ENCODE measurements at places on chromosomes 2 and 18. TPM values are rescaled to one million over a fixed set of nuclear protein-coding genes. Genes with fewer than 3 reads are reported as not detected.

DNA sequence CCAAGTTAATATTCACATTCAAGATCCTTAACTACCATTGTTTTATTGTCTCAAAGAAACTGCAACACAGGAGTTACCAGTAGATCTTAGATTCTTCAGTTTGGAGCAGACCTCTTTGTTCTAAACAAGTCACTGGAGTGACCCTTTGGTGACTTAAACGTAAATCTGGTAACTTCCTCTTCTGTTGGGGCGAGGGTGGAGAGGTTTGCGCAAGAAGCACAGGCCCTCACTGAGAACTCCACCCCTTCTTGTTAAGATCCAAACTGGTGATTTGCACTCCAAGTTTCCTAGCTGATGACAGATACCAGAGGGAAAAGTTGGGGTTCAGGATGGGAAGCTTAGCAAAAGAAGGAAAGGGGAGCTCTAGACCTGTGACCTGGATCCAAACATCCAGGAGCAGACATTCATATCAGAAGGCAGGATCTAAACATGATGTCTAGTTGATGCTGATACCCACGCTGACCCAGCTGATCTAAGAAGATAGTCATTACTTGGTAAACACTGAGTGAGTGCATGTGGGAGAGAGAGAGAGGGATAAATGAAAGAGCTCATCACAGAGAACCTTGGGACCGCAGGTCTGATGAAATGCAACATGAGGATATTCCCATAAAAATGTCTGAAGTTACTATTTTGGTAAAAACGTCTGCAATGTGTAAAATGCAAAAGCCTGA lies 256.0 kb downstream of the CDH20 start:
- no peak for DNase-seq

DNA sequence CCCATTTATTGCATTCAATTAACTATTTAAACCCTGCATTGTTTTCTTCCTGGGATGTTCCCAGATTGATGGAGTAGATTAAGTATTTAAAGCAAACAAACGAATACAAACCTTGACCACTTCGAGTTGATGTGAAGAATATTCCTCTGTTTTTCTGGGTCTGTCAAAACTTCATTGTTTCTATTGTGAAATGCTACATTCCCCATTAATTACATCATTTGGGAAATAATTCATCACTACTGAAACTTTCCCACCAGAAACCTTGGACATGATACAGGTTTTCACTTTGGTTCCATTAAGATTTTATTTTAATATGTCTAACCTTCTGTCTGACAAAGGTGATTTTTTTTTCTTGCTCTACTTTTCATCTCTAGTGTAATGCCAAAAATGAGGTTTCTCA lies 365.1 kb upstream of the ETAA1 start:
- no peak for DNase-seq

GRCh38 chr2:36380624-36381481 lies 25.3 kb downstream of the CRIM1 start:
- no peak for DNase-seq

- DNase-seq = no peak
Observed at GRCh38 chr2:107810734-107811133, 16.0 kb upstream of the RGPD4 start.

DNA sequence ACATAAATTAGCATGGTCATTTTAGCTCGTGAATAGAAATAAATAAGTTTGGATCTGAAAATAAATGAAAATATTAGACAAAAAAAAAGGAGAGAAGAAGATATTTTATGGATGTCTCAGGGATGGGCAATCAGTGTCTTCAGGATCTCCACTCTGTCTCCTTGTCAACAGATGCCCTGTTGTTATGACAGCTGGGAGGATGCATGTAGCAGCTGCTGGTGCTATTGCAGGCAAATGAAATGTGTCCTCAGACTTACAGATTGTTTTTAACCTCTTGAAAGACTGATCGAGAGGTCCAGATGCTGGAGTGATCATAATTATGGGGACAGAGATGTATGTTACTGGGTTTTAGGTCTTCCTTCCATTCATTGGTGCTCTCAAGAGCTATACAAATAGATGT lies 24.7 kb upstream of the ARL4C start:
- no peak for DNase-seq

- no peak for DNase-seq
Observed at GRCh38 chr2:43115881-43116280, 110.5 kb downstream of the ZFP36L2 start.

DNA sequence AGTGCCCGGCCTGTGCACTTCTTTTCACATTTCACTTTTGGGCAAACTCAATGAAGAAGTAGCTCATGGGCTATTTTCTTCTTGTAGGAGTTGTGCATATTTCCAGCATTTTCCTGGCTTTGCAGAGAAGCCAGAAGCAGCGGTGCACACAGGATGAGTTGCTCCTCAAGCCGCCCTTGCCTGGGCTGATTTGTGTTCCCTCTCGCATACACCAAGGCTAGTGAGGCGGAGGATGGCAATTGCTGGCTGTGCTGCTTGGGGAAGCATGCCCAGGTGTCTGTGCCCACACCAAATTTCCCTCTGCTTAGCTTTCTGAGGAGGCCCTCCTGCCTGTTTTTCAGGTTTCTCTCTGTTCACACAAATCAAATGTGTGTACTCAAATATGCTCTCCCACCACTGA lies 85.4 kb upstream of the TMEM200C start:
- no peak for DNase-seq

DNA sequence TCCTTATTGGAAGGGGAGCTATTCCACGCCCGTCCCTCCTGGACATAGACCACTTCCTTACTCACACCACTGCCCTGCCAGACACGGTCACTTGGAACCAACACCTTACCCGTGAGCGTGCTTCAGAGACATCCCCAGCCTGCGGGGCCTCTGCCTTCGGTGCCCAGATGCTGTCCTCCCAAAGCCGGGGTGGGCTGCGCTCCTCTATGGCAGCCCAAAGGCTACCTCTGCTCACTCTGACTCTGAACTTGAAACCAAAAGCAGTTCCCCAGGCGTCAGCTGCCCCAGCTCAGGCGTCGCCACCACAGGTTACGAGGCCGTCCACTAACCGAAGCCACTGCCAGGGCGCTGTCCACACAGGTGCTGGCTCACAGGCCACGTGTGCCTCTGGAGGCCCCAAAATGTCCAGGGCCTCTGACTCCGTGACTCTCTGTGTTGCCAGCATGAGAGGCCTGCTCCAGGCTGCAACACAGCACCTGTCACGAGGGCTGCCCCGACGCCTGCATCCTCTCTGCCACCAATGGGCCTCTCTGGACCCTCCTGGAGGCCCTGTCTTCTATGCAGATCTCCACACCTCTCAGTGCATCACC lies 23.8 kb downstream of the HDAC4 start:
- DNase-seq = no peak

- DNase-seq = no peak
Observed at GRCh38 chr2:217976301-217976700, 26.5 kb downstream of the TNS1 start.

DNA sequence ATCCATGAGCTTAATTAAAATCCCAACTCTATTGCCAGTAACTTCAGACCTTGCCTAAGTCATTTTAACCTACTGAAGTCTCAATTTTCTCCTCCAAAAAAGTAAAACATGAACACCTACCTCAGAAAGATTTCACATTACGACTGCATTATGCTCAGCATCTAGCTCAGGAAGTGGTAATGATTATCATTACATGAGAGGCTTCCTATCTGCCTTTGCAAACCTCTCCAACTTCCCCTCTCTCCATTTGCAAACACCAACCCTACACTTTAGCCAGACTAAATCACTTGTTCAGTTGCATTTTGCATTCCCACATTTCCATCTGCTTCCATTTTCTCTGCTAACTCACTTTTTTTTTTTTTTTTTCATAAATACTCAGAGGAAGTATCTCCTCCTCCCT lies 6.8 kb downstream of the SLC38A11 start:
- DNase-seq = no peak

- DNase-seq = no peak
Observed at GRCh38 chr2:226865710-226866109, 29.9 kb downstream of the RHBDD1 start.

DNA sequence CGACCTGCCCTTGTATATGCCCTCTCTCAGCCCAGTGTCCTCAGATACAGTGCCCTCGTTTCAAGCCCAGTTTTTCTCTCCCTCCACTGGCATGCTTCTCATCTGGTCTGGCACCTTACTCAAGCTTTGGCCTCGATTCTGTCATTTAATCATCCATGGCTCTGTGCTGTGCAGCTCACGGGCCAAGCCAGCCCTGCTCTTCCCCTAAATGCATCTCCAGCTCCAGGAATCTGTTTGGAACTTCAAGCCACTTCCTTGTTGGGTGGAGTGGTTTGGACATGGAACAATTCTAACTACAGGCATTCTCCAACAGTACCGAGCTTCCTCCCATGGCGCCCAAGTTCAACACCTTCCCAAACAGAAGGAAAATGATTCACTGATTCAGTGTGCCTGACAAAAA lies 76.7 kb upstream of the ZNF397 start:
- DNase-seq = no peak

DNA sequence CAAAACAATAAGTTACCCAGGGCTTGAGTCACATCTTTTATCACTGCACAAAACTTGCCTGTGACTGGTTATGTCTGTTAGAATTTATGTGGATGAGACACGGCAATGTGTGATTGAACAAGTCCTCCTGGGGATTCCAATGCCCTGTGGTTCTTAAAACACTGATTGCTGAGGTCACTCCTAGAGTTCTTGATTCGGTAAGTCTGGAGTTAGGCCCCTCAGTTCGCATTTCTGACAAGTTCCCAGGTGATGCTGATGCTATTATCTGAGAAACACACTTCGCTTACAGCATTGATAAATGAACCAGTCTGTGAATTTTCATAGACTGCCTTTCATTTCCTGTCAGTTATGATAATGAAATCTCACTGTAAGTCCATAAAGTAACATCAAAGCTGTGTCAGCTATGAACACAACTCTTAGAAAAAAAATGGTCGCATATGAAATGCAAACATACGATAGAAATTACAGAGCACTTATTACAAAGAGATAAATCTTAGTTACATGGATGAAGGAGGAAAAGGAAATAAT lies 214.0 kb downstream of the DLGAP1 start:
- no peak for DNase-seq

GRCh38 chr2:98444436-98445176 lies at the start of gene INPP4A:
Gene INPP4A, plus strand, starts transcription at chr2:98444858. Its CDS starts 75,191 bp downstream, at chr2:98520049.
- no peak for DNase-seq

DNA sequence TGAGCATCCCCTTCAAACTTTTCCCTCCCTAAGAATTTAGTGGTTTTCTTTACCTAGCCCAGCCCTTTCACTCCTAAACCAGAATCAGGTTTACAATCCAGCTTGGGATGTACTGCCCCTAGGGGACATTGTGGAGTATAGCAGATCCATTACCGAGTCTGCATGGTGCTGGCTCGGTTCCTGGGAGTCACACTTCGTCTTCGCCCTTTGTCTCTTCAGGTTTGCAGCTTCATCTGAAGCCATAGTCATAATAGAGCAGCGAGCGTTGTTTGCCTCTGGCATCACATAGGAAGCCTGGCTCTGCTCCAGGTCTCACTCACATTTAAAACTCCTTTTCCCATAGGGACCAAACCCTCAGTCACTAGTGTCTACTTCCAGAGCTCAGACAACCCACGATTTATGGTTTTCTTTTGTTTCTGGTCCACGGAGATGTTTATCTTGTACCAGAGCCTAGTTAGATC lies 16.8 kb upstream of the LYPD6 start:
- no peak for DNase-seq

- no peak for DNase-seq
Observed at GRCh38 chr2:203412546-203413331, 84.5 kb downstream of the ABI2 start.

- no peak for DNase-seq
Observed at GRCh38 chr2:46381263-46381849, 84.1 kb downstream of the EPAS1 start.

DNA sequence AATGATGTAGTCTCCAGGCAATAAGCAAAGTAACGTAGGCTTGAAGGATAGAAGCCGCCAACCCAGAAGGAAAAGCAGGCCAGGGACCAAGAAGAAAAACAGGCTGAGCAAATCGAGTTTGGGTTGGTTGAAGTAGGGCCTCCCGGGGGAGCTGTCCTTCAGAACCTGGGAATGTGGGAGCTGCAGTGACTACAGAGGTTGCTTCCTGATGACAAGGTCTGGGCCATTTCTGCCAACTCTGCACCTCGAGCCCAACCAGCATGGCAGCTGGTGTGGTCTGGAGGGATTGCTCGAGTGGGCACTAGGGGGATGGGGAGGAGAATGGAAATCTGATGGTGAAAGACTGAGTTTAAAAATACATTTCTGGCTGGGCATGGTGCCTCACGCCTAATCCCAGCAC lies 14.1 kb downstream of the ACMSD start:
- DNase-seq = no peak

DNA sequence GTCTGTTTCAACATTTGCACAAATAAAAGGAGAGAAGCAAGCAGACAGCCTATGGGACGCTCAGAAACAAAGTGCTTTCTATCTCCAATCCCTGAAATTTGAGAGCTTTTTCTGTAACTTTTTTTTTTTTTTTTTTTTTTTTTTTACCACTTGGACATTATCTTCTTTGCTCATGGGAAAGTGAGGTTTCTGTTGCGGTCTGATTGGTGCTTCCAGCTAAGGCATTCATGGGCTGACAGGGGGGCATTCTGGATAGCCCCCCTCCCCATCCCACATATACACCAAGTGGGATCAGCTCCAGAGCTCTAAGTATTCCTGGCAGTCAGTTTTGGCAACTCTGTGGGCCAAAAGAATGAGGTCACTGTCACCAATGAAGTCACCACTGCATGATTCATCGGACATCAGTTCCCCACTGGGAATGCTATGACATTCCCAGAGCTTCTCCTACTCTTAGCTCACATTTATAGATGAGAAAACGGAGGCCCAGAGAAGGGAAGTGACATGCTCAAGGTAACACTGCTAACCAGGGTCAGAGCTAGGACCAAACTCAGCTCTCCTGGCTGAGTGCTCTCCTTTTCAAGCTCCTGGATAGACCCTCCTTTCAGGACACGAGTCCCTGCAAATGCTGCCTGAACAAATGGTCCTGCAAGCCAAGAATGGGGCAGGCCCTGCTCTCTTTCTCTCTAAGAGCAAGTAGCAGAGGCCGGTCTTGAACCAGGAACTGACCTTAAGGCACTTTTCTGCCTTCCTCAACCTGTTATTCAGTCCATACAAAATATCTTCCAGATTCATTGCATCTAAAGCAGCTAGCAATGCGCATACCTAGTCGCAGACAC lies 61.3 kb downstream of the TMEM247 start:
- DNase-seq = peak; percentile 28

DNA sequence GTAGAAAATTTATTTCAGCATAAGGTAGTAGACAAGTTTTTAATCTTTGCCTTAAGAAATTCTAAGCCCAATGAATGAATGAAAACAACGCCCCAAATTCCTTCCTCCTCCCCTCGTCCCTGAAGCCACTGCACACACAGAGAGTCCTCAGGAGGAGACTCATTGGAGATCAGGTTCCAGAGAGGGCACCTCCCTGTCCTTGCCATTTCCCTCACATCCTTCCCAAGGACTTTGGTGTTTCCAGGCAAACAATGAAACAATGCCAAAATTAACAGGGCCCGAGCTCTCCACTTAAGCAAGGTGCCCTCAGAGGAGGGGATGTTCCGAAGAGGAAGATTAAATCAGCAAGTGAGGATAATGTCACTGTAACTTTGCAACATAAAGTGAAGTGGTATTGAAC lies 240.7 kb downstream of the DCDC2C start:
- no peak for DNase-seq

- no peak for DNase-seq
Observed at GRCh38 chr2:241686324-241686649, 328 bp downstream of the DTYMK start.

GRCh38 chr2:47720559-47720958 lies 62.4 kb upstream of the MSH6 start:
- DNase-seq = no peak

The SDC1 gene
- total RNA-seq = 3.1 TPM

The GREB1L gene
- 12.7 TPM for total RNA-seq

The SKA1 gene
- total RNA-seq = not detected

The BMP10 gene
- not detected for total RNA-seq

The CROCC2 gene
- not detected for total RNA-seq

The LAMA1 gene
- 0.56 TPM for total RNA-seq

The GLI2 gene
- total RNA-seq = 5.4 TPM

The IL1B gene
- 4.0 TPM for total RNA-seq
